Esophagus squamous epithelium (tissue), 5 donors: ENCODE measurements at places on chromosomes 16 and 17.

DNA sequence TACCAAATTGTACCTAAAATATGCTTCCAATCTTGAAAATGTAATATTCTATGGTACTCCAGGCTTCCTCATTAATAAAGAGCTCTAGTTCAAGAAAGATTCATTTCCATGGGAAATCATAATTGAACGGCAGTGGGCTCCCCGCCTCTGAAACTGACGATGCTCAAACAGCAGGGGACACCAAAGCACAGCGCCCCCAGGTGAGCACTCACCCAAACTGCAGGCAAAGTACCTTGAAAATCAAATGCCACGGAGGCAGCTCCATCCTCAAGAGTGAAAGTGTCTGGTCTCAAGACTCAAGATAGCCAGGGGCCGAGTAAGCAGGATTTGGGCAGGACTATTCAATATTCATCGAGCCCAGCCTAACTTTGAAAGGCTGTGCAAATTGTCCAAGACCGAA is 217.4 kb upstream of the TNRC6C start:
- DNase-seq, result no peak

DNA sequence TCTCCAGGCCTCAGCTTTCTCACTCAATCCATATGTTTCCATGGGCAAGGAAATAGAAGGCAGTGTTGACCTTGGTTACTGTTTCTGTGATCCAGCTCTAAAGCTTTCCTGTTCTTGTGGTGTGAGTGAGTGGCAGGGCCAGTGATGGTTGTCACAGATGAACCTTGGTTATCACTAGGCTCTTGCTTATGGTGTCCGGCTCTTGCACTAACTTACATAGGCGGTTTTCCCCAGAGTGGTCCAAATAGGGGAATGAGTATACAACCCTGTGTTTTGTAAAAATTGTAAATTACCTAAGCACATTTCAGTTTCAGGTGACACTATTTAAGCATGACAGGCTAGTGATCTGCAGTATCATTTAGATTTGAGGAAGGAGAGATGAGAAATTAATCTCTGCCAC is 6.8 kb downstream of the MFSD11 start:
- no peak for DNase-seq

GRCh38 chr16:1912215-1912543 is 6.0 kb downstream of the HS3ST6 start:
- DNase-seq, result no peak

DNA sequence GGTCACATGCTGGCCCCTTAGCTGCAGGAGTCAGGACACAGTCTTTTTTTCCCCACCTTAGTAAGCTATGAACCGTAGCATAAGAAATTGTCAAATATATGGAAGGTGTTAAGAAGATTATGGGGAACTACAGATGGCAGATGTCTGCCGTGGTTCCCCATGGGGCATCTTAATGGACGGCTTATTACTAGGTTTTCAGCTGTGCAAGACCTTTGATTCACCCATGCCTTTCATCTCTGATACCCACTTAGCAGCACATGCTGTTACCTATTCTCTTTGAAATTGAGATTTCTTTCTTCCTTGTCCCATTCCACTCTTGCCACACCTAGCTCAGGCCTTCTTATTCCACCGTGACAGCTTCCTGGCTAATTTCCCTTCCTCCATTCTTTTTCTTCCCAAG is 70.7 kb downstream of the RPTOR start:
- DNase-seq, result no peak

DNA sequence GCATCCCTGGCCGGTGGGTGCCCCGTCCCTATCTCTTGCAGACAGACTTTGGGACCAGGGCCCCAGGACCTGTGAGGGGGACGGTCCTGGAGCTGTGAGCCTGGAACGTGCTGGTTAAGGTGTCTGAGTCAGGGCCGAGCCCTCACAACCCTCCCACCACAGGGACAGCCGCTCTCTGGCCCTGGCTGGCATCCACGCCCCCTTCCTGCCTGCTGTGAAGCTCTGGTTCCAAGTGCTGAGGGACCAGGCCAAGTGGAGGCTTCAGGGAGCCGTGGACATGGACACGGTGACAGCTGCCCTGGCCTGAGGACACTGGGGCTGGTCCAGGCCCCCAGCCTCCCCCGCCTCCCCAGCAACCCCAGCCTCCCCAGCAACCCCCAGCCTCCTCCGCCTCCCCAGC is 6.6 kb downstream of the TSR3 start:
- DNase-seq, result no peak

DNA sequence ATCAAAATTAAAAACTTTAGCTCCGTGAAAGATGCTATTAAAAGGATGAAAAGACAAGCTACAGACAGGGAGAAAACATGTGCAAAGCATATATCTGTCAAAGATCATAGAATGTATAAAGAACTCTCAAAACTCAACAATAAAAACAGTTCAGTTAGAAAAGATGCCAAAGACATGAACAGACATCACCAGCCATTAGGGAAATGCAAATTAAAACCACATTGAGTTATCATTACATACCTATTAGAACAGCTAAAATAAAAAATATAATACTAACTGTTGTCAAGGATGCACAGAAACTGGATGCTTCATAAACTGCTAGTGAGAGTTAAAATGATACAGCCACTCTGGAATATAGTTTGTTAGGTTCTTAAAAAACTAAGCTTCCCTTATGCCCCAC is 58.8 kb downstream of the NFATC3 start:
- DNase-seq, result no peak

GRCh38 chr16:2775131-2775716 is 1.9 kb downstream of the ELOB start:
- DNase-seq, result no peak

DNA sequence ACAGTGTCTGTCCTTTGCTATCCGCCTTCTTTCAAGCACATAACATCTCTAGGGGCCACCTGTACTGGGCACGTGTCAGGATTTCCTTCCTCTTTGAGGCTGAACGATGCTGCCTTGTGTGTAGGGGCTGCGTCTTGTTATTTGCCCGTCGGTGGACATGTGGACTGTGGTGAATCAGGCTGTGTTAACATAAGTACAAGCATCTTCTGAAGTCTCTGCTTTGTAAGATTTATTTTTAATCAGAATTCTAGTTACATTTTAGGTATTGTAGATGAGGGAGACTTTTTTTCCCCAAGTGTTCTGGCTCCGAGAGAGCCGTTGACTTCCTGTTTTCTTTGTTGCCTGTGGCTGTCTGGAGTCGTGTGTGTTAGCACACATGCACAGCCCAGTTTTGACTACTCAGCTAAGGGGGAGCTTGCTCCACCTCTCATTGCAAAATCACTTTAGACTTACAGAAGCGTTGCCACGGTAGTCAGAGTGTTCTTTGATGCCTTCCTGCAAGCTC is 26.1 kb downstream of the SPG7 start:
- peak; percentile 19 for DNase-seq

- no peak for DNase-seq
Measured at GRCh38 chr16:3576211-3576610, 992 bp downstream of the NLRC3 start.

DNA sequence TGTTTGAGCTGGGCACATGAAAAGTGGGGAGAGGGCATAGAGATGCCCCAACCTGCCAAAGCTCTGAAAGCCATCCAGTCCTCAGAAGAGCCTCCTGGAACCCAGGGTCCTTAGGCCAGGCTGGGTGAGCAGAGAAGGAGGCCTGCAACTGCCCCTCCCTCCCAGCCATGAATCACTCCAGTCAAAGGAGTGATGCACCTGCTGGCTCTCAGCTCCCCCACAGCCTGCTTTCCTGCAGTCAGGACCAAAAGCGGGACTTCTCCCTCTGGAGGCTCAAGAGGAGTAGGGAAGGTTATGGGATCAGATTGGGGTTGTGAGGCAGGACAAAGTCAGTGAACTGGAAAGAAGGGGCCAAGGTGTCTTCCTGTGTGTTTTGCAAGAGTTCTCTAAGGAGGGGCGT is 145.6 kb downstream of the TMEM132E start:
- DNase-seq, result no peak

GRCh38 chr17:58394534-58395223 is 22.7 kb downstream of the RNF43 start:
- DNase-seq, result no peak

GRCh38 chr17:40632216-40632615 is 15.4 kb downstream of the SMARCE1 start:
- no peak for DNase-seq

DNA sequence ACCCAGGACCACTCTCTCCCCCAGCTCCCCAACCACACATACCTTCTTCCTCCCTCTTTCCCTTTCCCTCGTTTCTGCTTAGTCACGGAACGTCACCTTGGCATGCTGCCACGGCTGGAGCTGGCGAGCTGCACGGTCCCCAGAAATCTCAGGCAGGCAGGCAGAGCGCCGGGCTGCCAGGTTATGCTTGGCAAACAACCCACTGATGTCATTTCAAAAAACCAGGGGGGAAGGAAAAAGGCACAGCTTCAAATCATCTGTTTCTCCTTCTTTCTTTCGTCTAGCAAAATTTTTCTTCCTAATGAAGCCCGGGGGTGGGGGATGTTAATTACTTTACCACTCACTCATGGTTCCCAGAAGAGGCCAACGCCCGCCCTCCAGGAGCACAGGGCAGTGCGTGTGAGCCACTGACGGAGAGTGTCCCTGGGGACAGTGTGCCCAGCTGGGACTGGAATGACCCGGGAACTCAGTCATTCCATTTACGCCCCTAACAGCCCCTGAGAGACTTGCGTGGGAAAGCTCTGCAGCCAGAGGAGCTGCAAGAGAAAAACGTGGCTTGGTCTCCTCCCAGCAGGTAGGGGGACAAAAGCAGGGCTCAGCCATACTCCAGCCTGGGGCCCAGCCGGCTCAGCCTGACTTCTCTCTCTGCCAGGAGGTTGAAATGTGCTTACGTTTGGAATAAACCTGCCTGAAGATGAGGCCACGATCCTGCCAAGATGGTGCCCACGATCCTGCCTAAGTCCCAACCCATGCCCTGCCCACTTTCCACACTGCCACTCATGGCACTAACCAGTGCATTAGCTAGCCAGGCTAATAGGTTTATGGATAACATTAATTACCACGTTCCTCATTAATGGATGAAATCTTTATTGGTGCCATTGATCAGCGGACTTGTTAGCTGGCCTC is 198.9 kb downstream of the ZFHX3 start:
- DNase-seq, result no peak

DNA sequence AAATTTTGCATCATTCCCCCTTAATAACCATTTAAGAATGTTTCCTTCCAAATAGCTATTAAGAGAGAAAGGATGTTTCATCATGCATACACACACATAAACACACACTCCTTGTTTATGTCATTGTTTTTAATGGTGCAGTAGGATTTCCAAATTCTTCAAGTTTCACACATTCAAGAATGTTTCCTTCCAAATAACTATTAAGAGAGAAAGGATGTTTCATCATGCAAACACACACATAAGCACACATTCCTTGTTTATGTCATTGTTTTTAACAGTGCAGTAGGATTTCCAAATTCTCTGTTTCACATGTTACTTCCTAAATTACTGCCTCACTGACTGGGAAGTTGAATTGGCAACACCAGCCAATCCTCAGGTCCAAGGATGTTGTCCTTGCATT is 7.8 kb downstream of the TOX3 start:
- no peak for DNase-seq

DNA sequence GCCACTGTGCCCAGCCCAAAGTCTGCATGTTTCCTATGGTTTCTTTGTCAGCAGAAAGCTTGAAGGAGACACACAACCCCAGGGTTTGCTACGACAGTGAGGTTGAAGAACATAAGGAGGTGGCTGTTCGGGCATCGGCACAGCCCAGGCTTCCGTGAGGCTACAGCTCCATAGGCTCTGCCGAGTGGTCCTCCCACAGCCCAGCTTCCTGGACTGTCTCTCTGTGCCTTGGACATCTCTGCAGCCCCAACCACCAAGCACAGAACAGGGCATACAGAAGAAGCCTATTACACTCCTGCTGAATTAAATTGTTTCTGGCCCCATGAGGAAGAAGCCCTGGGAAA is 3.2 kb upstream of the HAP1 start:
- DNase-seq, result no peak

GRCh38 chr16:86986136-86986535 is 331.1 kb downstream of the C16orf95 start:
- no peak for DNase-seq

DNA sequence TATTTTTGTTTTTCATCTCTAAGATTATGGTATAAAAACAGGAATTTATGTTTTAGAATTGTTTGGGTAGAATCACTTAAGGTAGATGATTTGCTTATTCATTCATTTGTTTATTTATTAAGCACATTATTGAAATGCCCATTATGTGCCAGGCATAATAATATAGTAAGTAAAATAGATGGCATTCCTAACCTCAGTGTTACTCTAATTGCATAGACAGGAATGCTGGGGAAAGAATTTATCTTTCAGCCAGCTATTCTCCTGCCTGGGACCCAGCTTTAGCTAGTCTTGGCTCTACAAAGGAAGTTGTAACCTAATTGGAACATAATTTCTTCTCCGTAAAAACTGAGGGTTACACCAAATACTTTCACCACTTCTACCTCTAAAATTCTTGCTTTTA is 44.6 kb downstream of the NFAT5 start:
- DNase-seq, result no peak

DNA sequence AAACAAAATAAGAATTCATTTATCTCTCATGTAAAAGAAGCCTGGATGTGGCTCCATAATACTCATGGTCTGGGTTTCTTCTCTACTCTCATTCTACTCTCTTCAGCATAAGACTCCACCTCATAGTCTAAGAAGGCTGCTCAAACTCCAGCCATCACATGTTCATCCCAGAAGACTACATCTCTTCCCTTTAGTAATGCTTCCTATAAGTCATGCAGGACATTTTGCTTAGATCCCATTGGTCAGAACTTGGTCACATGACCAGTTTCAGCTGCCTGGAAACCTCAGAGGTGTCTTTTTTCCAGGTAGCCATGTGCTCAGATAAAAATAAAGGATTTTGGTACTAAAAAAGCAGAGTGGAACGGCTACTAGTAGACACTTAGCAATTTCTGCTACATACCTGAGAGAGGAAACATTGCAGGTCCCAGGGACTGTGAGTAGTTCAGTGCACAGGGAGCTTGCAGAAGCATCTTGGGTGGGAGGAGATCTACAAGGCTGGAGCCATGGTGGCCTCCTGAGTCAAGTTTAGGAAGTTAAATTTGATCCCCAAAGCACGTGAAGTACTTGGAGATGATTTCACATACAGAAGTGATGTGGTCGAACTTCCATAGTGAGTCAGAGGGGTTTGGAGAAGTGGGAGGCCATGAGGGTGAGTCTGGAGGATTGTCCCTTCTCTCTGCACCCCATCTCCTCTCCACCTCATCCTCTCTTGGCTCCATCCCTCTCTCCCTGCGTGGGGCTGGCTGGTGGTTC is 110.2 kb downstream of the CCDC182 start:
- DNase-seq, result no peak

DNA sequence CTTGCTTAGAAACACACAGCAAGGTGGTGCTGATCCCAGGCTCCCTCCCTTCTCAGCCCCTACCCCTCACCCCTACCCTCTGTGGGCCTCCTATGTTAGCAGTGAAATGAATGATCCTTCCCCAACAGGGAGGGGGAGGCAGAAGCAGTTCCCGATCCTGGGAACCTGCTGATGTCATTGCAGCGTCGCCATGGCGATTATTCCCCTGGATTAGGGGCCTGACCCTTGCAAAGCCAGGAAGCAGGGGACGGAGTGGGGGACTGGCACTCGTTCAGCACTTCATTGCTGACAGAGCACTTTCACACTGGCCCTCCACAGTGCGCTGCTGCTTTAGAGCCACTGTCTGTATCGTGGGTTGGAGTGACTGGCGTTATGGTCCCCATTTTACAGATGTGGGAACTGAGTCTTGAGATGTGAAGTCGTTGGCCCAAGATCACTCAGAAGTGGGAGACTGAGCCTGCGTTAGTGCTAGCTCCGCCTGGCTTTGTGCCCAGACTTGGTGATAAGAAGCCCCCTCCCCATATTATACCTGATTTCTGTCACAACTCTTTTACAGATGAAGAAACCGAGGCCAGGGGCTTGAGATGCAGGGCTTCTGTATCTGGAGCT is 26.6 kb downstream of the LASP1 start:
- DNase-seq, result no peak

GRCh38 chr17:16354585-16354984 is 1.3 kb upstream of the CENPV start:
- no peak for DNase-seq

- DNase-seq, result no peak
Measured at GRCh38 chr17:4769628-4770027, 2.1 kb upstream of the TM4SF5 start.
